ENCODE measurements at places on chromosomes 7 and 10. TPM values are rescaled to one million over a fixed set of nuclear protein-coding genes. Genes with fewer than 3 reads are reported as not detected.
A peak's percentile ranks its signal among the peaks of the same experiment; 100 is the strongest.

GRCh38 chr10:13051126-13051694 lies 48.8 kb upstream of the OPTN start:
- peaks cover 9% of the 10 kb centered on the region for H3K27me3 ChIP-seq
- H3K4me3 ChIP-seq = no peak overlapping the region
- no peaks in the 10 kb centered on the region for H3K4me1 ChIP-seq
- DNase-seq = no peak
- H3K27ac ChIP-seq = no peak overlapping the region

- peaks cover 31% of the 10 kb centered on the region for H3K4me1 ChIP-seq
- H3K36me3 ChIP-seq = peaks cover 69% of the 10 kb centered on the region
- DNase-seq = peak; percentile 25
- H3K27me3 ChIP-seq = no peaks in the 10 kb centered on the region
These were observed 11.6 kb downstream of the NAMPT start for GRCh38 chr7:106273009-106273668.

- DNase-seq = no peak
- H3K36me3 ChIP-seq = no peaks in the 10 kb centered on the region
- H3K4me3 ChIP-seq = no peak overlapping the region
- no peaks in the 10 kb centered on the region for H3K27me3 ChIP-seq
These were observed 1089.1 kb downstream of the GRM8 start for GRCh38 chr7:126163647-126164046.

The GRM3 gene
- total RNA-seq = not detected

DNA sequence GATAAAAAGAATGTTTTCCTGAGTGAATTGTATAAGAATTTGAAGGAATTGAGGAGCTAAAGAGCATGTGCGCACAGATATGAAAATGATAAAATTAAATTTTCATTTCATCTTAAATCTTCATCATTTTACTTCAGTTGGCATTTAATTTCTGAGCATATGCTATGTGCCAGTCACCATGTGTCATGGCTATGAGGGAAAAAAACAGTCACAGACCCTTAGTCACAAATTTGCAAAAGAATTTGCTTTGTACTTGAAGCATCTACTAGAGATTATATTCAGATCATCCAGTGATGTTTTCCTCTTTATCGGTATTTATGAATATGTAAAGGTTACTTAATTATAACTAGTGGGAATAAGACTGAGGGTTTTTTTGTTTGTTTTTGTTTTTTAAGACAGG lies 29.8 kb downstream of the VCL start:
- no peak overlapping the region for H3K4me3 ChIP-seq
- H3K36me3 ChIP-seq = peaks cover 11% of the 10 kb centered on the region
- H3K4me1 ChIP-seq = peaks cover 20% of the 10 kb centered on the region
